ENCODE measurements at places on chromosomes 4 and X.

- no peak for DNase-seq
Observed at GRCh38 chr4:119570401-119570800, 58.2 kb downstream of the PDE5A start.

- no peak for DNase-seq
Observed at GRCh38 chrX:39311646-39312045, 510.4 kb downstream of the MID1IP1 start.

DNA sequence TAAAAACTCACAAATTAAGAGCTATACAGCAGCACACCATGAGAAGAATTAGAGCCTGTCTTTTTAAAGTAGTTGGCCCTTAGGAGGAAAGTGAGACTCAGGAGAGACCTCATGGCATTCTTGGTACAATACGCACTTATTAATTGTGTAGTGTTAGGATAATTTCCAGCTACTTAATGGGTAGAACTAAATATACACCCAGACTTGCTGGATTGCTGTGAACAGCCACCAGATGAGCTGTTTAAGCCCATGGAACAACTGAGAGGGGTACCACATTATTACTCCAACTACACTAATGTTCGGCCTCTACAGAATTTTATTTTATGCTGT is 13.6 kb downstream of the MFAP3L start:
- DNase-seq, result no peak

DNA sequence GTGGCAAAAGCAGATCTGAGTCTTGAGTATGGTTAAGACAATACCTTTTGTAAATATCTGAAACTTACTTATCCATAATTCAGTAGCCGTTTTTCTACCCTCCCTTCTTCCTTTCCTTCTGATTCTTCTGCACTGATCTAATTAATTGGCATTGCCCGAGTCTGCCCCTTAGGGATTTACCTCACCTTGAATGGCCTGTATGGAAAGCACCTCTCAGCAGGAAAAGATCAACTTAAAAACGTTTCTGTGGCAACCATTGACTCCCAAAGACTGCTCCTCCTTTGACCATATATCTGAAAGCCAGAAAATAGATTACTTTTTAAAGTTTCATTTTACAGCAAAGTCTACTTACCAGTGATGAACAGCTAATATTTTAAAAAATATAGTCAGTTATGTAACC is 496.5 kb upstream of the LCORL start:
- no peak for DNase-seq

- DNase-seq, result no peak
Observed at GRCh38 chrX:118973389-118974087, 880 bp upstream of the LONRF3 start.

DNA sequence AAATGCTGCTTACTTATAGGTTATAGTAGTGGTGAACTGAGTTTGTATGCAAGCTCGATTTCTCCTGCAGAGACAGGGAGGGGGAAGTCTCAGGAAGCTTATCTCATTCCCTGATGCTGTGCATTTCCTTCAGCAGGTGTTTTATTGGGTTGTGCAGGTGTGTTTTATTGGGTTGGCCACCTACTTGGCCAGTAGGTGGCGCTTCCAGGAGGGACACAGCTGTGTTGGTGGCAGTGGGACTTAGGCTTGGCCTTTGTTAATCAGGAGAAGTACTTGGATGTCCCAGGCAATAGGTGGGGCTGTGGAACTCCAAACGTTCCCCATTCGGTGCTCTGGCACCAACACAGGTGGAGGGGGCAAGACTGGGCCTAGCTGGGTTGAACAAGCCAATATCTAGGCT is 196.0 kb upstream of the DCAF8L1 start:
- DNase-seq, result no peak

- DNase-seq, result no peak
Observed at GRCh38 chr4:57233386-57233785, 123.2 kb upstream of the IGFBP7 start.

DNA sequence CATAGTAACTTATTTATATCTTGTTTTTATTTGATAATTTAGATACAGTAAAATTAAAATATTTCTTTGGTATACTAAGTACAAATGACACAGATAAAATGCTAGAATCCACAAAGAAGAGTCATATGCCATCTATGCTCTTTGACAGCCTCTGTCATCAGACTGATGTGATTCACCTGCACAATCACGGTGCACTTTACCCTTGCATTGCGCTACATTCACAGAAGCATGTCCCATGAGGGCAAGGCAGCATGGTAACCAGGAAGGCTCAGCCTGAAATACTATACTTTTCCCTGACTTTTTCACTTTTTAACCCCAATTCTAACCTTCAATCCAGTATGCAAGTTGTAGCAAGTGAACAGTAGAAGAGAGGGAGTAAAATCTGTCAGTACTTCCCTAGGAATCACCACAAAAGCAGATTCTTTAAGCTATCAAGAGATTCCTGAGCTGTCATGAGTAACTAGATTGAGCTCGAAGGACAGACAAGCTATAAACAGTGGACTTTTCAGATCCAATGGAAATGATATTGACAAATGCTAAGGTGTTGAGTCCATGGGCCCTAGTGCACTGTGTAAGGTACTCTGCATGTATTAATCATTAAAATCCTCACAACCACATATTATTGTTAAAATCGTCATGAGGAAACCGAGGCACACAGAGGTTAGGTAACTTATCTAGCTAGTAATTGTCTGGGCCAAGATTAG is 14.2 kb downstream of the SEC24D start:
- DNase-seq, result no peak

DNA sequence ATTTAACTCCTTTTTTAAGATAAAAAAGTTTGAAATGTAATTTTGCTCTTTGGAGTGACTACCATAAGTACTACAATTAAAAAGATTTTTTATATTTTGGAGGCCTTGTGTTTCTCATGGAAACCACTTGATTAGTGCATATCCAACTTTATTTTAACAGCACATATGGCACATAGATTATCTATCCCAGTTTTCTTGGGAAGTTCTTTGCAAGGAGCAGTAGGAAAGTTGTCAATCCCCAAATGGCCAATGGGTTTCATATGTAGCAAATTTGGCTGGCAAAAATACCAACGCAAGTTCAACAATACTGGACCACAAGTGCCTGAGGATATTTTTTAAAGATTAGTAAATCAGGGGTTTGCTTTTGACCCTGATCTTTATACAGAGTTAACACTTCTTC is 15.4 kb upstream of the ANTXR2 start:
- no peak for DNase-seq

- DNase-seq, result no peak
Observed at GRCh38 chrX:139945075-139945474, 12.2 kb upstream of the ATP11C start.

DNA sequence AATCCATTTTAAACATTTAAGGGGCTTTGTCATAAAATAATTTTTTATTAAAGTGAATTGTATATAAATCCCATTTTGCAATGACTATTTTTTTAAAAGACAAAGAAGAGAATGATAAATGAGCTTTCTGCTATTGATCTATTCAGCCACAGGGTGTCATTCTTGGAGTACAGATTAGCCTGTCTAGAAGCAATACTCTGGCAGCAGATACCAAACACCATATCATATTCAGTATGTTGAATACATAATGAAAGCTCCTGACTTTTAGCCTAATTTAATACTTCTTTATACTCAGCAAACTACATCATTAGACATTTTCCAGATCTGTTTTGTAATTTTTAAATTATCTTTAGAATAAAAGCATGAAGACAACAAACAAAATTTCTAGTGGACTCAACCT is 496.3 kb downstream of the PDGFC start:
- DNase-seq, result no peak

DNA sequence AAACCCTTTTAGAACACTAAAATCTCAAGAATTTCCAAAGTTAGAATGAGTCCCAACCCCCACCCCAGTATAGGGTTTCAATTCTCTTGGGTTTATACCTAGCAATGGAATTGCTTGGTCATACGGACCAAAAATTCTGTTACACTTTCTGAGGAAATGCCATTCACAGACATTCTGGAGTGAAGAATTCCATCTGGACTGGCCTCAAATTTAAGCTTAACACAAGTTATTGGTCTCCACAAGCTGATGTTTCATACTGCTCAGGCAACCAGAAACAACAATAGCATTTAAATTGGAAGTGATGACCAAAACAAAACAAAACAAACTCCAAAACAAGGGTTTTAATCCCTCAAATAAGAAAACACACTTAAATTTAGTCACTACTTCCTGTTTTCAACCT is 51.1 kb downstream of the GPC4 start:
- DNase-seq, result no peak

- DNase-seq, result no peak
Observed at GRCh38 chr4:8332038-8332857, 62.7 kb downstream of the HTRA3 start.

DNA sequence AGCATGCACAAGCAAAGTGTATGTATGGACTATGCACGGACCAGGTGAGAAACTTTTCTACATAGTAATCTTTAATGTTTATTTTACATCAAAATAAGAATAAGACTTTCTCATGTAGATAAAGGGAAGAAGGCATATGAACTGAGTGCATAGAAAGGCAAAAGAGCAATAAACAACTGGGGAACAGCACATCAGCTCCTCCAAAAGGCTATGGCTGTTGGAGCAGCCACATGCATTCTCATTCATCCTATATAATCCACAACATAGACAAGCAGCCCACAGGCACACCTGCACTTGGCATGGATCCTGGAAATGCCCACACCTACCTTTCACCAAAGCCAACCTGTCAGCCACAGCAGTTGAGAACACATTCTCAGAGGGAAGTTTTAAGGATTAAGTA is 586.9 kb upstream of the INTU start:
- no peak for DNase-seq

DNA sequence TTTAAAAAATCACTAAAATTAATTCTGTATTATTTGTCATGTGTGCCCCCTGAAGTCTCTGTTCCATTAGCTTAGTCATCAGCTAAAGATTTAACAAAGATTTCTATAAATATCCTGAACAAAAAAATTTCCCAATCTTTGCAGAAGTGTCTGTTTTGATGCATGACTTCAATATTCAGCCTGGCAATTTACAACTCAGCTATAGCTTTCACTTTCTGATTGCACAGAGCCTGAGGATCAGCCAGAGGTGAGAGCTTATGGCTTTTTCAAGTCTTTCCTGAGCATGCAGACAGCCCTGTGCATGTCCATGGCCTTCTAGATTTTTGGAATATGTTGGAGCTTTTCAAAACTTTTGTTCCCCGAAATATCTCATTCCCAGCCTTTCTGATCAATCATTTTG is 420.1 kb downstream of the ZNF674 start:
- DNase-seq, result no peak

GRCh38 chrX:115372152-115372551 is 82.6 kb downstream of the LUZP4 start:
- no peak for DNase-seq

DNA sequence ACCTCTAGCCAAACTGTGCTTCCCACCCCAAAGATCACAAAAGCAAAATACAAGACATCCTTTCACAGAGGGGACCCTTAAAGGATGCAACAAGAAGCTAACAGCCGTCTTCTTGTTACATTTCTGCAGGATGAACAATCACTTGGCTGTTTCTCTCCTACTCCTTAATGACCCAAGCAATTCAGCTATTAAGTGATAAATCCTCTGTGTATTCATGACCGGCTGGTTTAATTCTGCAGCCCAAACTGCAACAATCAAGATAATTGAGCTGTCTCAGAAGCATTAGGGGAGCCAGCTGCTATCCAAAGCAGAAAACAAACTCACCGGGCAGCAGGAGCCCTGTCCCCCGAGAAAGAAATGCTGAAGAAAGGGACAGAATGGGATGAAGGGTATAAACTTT is 85.9 kb upstream of the ACSL4 start:
- DNase-seq, result no peak

DNA sequence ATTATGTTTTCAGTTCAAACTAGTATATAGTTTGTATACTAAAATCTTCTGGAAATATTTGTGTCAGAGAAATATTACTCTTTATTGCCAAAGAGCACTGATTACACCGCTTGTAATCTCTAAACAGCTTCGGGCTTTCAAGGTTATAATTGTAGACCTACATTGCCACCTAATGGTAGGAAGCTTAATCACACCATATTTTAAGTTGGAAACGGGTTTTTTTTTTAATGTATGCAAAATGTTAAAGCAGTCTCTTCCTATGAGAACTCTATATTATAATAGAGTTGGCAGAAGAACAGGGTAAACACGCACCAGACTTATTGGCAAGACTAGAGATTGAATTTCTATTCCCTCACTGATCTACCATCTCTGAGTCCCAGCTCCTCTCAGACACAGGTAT is 19.5 kb upstream of the NFXL1 start:
- no peak for DNase-seq

DNA sequence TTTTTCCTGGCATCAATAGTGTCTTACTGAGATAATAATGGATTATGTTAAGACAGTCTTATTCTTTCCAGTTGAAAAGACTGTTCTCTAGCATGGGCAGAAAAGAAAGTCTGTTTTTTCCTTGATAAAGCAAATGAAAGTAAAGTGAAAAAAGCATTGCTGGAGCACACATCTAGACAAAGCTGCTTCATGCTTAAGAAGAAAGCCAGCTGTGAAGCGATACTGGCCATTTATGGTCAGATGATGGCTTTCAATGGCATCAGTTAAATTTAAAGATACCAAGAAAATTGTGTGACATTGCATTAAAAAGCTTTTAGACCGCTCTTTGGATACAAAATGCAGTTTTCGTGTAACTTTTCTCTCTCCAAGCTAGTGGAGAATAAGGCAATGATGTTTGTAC is 242.1 kb upstream of the TRAM1L1 start:
- DNase-seq, result no peak

- no peak for DNase-seq
Observed at GRCh38 chr4:67674098-67674497, 26.9 kb downstream of the UBA6 start.

- no peak for DNase-seq
Observed at GRCh38 chr4:10746371-10747171, 62.0 kb upstream of the CLNK start.

DNA sequence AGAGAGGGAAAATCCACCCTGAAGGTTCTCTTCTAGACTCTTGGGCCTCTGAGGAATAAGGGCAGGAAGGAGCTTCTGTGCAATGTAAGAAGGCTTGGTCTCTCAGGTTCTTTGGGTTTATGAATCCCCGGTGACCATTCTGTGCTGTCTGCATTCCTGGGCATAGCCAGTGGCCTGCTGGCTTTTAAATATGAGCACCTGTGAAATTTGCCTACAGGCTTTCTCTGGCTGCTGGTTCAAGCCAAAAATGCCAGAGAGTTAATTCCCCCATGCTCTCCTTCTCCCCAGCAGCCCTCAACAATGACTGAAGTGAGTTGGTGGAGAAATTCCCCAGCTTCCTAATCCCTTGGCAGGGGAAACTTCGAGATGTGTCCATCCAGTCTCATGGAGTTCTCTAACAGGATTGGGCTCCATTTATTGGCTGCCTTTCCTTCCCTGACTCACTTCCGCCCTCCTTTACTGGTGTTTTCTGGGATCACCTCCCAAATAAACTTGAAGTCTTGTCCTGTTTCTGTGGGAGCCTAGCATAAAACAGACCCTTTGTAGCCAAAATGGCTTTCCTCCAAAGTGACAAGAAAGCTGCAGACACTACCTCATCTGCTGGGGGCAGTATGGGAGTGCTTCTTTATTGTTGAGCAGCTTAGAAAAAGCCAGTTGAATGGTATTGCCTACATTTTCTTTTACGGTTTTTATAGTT is 179.4 kb upstream of the CASK start:
- DNase-seq, result no peak

Measured in stimulated activated CD8-positive, alpha-beta memory T cell treated with anti-CD3 and anti-CD28 coated beads, Interleukin-2, amount 100 ng/mL, for 1 hour (primary cell).